ENCODE measurements at places on chromosomes 11 and 22.

DNA sequence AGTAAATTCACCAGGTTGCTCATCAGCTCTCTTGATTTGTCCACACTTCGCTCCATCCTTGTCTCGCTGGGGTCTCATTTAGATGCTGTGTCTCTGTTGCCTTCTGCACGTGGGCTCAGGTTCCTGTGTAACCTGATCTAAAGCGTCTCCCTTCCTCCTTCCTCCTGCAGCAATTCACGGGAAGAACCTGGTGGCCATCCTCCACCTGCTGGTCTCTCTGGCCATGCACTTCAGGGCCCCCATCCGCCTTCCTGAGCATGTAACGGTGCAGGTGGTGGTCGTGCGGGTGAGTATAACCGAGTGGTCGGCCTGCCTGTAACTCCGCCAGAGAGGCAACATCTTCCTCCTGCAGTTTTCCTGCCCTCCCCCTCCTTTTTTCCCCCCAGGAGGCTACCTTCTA, 48.0 kb upstream of the PARVG start:
- DNase-seq, result no peak

GRCh38 chr11:64306876-64307622, 1.7 kb downstream of the ESRRA start:
- DNase-seq, result peak; percentile 57

DNA sequence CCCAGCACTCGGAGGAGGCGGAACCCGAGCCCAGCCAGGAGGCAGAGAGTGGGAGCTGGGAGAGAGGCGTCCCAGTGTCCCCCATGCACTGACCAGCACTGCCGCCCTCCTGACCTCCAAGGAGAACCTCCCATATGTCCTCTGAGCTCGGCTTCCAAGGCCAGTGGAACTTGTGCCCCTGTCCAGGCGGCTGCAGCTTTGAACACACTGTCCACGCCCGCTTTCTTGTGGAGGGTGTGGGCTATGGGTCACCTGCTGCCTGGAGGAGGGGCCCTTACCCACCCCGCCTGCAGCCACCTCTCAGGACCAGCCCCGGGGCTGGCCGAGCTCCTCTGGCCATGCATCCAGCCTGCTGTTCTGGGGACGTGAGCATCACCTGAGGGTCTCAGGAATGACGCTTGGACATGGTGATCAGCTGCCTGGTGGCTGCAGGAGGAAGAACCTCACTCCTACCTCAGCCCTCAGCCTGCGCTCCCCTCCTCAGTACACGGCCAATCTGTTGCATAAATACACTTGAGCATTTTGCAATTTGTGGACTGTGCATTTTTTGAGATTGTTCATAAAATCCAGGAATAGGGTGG, 22.2 kb upstream of the MUC5B start:
- no peak for DNase-seq

GRCh38 chr11:2912498-2912897, 16.7 kb downstream of the PHLDA2 start:
- peak; percentile 56 for DNase-seq

DNA sequence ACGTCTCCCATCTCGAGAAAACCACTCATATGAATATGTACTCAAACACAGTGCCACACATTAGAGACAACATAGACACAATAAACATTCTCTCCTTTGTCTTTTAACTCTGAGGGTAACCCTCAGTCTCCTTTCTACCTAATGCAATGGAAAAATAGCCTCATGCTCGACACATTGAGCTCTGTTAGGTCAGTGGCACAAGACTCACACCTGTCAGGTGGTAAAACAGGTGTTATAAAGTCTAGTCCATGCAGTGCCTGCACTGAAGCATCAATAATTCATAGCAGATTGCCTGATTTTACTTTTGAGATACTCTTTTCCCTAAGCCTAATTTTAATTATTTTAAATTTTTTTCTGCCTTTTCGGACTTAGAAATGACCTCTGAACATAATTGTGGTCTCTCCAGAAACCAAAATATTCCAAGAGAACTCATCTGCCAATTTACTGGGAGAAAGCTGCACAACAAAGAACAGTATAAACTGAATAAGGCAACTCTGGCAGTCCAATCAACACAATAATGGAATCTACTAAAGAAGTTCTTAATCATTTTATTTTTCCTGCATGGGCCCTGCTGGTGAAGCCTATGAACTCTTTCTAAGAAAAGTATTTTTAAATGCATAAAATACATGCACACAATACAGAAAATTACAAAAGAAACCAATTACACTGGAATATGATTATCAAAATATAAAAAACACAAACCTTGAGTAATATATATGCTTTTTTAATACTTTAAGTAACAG, 9.9 kb downstream of the RDX start:
- no peak for DNase-seq

- DNase-seq, result no peak
Observed at GRCh38 chr11:44305470-44306051, 4.4 kb downstream of the ALX4 start.

DNA sequence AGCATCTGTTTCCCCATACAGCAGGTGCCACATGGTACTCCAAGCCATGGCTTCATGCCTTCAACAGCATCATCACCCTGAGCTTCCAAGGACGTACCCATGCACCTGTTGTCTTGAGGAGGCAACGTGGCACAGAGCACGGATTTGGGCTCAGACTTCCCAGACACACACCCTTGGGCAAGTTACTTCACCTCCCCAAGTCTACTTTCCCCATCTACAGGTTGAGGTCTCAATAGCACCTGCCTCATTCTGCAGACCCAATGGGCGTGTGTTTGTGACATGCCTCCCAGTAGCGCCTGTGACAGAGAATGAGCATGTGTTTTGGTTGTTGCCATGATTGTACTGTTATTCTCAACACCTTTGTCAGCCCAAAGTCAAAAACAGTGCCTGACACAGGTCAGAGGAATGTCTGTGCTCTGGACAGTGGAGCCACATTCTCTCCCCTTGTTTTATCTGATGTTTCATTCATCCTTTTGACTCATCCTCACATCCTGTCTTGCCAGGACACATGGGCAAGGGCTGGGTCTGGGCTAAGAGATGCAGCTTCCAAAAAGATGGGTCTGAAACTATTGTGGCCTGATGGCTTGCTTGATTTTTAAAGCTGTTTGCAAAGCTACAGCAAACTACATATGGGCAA, 53.4 kb upstream of the CCND1 start:
- DNase-seq, result peak; percentile 61

DNA sequence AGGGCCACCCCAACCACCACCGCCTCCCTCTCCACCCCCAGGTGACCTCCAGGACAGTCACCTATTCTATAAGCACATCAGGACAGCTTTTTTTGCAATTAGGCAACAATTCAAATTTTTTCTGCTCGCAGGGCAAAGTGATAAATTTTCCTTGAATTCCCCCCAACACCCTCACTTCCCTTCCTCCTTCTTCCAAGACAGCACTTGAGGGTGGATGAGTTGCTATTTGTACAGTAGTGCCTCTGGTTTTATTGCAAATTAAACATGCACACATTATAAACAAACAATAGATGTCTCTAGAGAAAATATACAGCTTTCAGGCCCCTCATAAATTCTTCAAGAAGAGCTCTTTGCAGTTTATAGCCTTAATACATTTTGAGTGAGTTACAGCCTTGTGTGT, 80.9 kb upstream of the USP47 start:
- no peak for DNase-seq

DNA sequence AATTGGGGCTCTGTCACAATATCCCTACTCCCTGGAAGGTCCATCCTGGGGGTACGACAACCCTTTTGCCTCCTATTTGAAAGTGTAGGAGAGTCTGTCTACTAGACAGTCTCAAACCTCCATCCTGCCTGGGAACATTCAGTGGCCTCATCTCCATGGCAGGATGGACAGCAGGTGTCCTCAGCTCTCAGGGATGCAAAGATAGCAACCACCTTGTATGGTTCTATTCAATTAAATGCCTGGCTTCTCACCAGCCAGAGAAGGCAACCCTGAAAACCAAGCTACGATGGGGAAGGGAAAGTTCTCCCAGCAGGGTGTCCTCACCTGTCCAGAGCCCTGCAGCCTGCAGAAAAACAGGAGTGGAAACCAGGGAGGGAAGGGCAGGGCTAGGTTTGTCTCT, 164.9 kb downstream of the MIAT start:
- no peak for DNase-seq

- peak; percentile 87 for DNase-seq
Observed at GRCh38 chr11:86041975-86042378, 26.9 kb downstream of the PICALM start.

All from RKO (cell line).